ENCODE measurements at places on chromosomes 6 and 20. TPM values are rescaled to one million over a fixed set of nuclear protein-coding genes. Genes with fewer than 3 reads are reported as not detected.

The TSBP1 gene
- not detected for total RNA-seq

The PDE7B gene
- 4.0 TPM for total RNA-seq

The PCNA gene
- 187 TPM for total RNA-seq

The NRSN2 gene
- 78.9 TPM for total RNA-seq

The LY6G6F gene
- not detected for total RNA-seq

The RUNX2 gene
- 8.0 TPM for total RNA-seq

The RBM24 gene
- 5.5 TPM for total RNA-seq
